ENCODE measurements at places on chromosomes 7 and 10. TPM values are rescaled to one million over a fixed set of nuclear protein-coding genes. Genes with fewer than 3 reads are reported as not detected.

The CLDN4 gene
- 555 TPM for total RNA-seq

The CPVL gene
- total RNA-seq, result 0.75 TPM

DNA sequence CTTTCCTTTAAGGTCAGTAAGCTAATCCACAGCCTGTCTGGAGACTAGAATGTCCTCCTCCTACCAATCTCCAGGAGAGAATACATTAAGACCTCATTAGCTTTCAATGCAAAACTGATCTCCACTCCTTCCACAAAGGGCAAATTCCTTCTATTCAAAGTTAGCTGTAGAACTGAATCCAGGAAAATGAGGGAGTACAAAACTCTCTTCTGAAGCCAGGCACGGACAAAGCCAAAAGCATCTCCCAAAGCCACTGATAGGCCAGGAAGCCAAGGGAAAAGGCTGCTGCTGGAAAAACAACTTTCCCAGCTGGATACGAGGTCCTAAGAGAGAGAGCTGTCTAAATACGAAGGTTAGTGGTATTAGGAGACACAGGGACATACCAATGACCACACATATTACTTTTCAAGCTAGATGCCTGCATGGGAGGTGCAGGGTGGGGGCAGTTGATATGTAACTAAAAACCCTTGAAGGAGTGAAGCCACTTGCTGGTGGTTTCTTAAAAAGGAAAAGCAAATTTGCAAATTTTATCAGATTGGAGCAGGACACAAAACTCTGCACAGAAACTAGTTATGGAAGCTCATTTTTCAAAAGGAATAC, 43.6 kb downstream of the MKX start:
- DNase-seq, result no peak

The RSPH10B gene
- total RNA-seq, result not detected

- DNase-seq, result no peak
Measured at GRCh38 chr10:63264617-63265221, 131.6 kb downstream of the NRBF2 start.

The GRID1 gene
- total RNA-seq, result 0.41 TPM

The AGAP6 gene
- 40.0 TPM for total RNA-seq

GRCh38 chr7:97576043-97576442, 155.8 kb upstream of the TAC1 start:
- no peak for DNase-seq

DNA sequence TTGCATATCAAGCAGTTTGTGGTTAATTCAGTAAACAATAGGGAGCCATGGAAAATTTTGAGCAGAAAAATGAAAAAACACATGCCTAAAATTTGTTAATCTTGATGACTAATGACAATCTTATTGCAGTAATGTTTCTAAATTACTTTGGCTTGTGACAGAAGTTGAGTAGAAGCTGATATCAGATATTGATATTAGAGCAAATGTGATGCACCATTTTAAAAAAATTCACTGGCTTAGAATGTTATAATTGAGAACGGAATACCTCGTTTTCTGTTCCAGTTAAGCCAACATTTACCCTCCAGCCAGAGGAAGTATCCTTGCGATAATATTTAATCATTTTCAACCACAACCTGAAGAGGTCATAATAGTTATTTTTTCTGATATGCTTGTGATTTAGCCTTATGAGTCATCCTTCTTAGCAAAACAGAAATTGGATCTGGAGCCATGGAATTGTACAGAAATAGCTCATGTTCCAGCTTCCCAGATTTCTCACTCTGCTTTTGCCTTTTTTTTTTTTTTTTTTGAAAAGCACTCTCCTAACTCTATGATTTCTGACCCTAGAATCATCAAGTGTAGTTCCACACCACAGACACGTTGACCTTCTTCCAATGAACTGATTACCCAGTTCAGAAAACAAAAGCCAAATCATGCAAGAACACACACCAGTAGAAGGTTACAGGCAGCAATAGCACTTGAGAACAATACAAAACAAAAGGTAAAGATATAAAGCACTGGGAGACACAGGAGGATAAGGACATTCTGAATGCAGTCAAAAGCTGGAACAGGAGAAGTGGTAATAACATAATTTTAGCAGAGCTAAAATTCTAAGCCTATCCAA, 96.8 kb upstream of the PHYHIPL start:
- no peak for DNase-seq

The ZNF282 gene
- 40.8 TPM for total RNA-seq

GRCh38 chr10:7107285-7107684, 303.5 kb downstream of the SFMBT2 start:
- no peak for DNase-seq

DNA sequence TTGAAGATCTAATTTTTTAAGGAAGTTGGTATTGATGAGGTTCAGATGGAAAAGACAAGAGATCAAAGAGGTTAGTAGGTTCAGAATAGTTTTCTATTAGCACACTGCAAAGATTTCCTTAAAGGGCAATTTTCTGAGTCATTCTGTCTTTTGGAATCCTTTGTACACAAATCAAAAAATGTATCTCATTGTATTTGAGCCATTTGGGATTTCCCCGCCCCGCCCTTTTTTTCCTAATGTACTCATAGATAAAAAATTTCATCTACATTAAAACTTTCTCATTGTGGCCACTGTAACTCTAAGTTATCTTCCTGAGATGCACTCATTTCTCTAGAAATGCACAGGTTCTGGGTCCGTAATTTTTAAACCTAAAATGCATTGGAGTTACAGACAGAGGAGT, 12.1 kb downstream of the GIMAP6 start:
- no peak for DNase-seq

The SPAM1 gene
- total RNA-seq, result not detected

The C7orf33 gene
- not detected for total RNA-seq

DNA sequence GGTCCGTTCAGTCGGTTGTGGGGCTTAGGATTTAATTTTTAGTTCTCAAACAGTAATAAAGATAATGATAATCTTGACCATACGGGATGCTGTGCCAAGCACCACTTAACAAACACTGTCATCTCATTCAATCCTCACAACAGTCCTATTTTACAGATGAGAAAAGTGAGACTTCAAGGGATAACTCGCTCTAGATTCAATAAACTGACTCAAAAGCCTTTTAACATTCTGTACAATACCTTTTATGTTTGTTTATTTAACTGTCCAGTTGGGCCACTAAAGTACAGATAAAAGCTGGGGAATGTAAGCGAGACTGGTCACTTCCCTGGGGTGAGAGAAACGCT, 437 bp upstream of the CFAP69 start:
- DNase-seq, result no peak

The CFAP69 gene
- 6.8 TPM for total RNA-seq

GRCh38 chr10:91980319-91980718, 56.7 kb downstream of the BTAF1 start:
- DNase-seq, result no peak

DNA sequence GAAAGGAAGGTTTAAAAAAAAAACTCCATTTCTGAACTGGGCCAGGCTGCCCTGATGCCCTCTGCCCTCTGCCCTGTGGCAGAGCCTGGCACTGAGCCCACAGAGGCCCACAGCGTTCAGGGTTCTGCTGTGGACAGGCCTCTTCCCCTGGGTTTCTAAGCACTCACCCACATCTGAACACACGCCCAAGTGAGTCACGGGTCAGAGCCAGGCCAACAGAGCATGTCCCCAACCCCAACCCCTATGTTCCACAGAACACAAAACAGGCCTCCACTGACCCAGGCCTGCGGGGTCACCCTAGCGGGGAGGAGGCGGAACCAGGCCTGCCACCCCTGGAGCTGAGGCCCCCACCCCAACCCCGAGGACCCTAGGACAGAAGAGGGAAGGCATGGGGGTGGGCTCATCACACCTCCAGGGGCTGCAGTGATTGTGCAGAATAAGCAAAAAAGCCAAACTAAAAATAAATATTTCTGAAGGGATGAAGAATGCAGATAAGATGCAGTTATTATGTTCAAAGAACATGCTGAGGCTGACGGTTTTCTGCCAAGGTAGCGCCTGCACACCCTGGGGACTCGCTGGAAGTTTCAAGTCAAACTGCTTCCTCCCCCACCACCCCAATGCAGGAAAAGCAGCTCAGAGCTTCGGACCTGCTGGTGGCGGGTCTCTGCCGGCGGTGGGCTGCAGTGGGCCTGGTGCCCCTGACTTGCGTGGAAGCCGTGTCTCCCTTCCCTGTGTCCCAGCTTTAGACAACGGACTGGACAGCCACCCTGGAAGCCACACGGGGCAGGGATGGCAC, 5.4 kb downstream of the WDR86 start:
- DNase-seq, result peak; percentile 34

DNA sequence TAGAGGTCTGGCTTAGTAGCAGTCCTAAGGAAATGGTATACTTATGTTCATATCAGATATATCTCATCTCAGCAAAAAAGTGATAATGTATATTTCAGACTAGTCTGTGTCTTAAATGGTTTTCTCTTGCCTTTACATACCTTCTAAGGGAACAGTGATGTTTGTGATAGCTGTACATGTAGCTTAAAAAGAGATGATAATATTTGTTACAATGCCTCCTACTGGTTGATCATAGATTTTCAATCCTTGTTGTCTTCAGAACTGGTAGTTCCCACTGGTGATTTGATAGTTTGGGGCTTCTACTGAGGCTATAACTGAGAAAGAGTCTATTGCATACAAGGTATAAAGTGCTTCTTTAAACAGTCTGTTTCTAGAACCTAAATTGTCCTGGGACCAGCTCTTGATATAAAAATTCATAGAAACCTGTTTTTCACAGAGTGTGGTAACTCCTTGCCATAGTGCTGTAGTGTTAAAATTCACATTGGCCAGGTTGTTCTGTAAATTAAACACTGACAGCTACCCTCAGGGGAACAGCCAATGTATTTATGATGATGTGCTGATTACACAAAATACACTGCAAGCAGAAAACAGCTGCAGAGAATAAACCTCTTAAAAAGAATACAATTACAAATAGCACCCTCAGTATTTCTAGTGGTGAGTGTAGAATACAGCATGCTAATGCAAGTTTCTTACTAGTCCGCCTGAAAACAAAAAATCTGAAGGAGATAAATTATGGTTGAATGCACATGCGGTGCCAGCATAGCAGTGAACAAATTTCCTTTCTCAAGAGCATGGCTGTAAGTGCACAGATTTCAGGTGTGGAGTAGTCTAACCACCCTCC, 90.3 kb downstream of the BTRC start:
- DNase-seq, result no peak

DNA sequence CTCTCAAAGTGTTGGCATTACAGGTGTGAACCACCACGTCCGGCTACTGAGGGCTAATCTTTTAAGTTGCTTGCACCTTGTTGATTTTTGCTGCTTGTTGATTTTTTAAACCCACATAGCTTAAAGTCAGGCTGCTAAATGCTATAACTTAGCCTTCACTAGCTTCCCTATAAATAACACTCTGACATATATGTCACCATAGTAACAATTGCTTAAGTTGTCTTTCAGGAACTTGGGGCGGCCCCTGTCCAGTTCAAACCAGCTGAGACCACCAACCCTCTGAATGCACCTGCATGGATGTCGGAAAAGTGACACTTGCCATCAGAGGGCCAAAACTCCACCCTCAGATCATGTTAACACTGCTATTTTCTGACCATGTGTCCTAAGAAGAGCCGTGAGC, 47.3 kb downstream of the ST8SIA6 start:
- no peak for DNase-seq

DNA sequence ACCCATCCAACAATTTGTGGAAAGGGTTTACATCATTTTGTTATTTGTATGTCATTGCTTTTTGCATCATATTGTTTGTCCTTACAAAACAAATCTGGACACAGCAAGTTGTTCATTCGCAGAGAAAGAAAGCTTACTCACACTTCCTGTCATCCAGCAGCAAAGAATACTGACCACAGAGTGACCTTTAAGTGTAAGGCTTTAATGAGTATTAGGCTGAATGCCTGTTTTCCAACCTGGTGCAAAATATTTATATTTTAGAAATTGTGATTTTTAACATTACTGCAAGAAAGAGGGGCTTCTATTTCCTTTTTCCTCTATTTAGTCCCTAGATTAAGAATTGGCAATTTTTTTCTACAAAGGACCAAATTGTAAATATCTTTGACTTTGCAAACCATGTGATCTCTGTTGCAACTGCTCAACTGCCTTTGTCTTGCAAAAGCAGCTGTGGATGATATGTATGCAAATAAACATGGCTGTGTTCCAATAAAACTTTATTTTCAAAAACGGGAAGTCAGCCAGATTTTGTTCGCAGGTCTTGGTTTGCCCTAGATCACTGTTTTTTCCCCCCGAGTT, 27.8 kb upstream of the ITGB1 start:
- no peak for DNase-seq

DNA sequence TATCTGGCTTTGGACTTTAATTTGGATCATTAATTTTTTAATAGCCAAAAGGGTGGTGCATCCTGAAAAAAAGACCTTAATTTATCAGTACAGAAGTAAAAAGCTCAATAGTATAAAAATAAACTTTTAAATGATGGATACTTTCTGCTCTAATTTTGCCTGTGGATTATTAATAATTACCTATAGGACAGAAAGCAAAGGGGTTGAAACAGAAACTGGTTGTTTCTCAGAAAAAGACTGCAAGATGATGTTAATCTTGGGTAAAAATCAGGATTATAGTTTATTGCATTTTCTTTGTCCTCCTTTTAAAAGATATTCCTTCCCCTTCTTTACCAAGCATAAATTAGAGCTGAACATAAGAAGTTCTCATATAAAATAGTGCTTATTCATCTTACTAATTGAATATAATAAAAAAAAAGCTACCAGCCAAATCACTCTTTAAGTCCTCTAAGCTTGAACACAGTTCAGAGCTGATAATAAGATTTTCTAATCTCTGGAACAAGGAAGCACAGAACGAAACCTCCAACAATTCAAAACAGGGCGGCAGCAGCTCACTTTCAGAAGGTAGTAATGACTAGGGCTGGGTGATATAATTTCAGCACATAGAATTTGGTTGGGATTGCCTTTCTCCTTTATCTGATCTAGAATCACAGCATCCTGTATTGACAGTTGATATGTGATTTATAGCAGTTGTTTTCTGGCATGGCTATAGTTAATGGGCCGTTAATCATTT, 8.1 kb upstream of the GPR85 start:
- no peak for DNase-seq

The ITIH5 gene
- total RNA-seq, result 169 TPM

The OR9A2 gene
- not detected for total RNA-seq

The TFEC gene
- total RNA-seq, result 3.0 TPM

DNA sequence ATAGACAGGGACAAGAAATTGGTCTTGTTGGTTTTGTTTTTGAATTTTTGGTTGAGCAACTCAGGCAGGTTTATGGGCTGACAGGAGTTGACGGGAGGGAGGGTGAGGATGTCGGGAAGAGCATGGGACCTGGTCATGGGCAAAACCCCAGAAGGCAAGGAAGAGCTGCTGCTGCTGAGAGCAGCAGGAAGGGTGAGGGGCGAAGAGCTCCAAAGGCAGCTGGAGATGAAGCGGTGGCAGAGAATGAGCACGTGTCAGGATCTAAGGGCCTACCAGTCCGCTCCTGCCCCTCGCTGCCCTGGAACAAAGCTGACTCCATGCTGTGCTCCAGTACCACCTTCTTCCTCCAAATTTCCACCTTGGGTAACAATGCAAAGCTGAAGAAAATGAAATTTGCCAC, 84.3 kb downstream of the ARHGAP22 start:
- no peak for DNase-seq

Data from transverse colon (tissue), 4 donors.